ENCODE measurements at places on chromosomes 5 and 9. TPM values are rescaled to one million over a fixed set of nuclear protein-coding genes. Genes with fewer than 3 reads are reported as not detected.

DNA sequence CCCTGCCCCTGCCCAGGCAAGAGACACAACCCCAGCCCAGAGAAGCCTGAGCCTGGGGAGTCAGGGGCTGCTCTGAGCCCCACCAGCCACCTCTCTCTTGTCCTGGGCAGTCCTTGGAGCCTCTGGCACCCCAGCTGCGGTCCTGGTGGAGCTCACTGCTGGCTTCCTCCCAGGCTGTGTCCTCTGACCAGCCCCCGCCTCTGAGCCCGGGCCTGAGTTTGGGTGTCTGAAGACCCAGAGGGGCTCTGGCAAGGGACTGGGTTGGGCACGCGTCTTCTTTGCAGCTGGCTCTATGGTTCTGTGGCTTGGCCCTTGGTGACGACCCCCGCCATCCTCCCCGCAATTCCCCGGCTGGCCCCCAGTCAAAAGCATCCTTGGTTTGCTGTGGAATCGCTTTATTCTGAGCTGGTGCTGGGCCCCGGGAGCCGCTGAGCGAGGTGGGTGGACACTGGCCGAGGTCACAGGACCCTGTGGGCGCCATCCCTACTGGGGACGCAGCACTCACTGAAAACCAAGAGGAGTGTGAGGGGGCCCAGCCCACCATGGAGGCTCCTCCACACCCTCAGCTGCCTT lies 985 bp upstream of the LCN10 start:
- no peak for DNase-seq

DNA sequence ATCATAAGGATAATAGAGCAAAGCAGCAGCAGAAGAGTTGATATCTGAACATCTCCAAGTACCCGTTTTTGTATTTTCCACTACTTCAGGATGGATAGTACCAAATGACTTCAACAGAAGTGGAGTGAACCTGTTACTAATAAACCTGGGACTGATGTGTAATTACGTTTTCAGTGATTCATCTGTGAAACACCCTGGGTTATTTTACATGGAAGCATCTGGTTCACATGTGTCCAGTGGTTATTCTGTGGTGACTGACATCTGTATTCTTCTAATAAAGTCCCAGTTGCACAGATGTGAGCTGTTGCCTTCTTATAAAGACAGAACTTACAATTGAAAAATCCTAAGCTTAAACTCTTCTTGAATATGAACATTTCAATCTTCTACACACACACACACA lies 139.7 kb upstream of the VCAN start:
- no peak for DNase-seq

DNA sequence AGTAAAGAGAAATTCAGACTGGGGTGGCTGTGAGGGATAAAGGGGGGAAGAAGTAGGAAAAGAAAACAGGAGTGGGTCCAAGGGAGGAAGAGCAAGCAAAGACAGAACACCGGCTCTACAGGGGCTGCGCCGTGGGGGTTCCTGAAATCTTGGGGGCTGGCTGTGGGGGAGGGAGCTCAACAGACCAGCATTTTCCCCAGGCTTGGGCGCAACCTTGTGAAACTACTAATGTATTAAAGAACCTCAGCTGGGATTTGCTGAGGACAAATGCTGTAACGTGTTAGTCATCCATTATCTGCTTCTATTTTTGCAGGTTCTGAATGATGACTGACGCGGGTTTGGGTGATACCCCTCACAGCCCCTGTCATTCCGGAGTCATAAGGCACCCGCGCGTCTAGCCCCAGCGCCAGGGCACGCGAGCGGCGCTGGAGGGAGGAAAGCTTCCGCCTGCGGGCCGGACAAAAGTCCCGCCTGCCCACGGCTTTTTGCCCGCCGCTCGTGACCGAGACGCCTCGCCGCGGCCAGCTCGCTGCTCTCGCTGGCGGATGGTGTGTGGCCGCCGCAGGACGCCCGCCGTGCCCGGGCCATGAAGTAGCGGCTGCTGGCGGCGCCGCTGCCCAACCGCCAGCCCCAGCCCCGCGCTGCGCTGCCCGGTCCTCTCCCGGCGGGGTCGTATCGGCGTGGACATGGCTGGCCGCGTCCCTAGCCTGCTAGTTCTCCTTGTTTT lies 110.6 kb downstream of the PAM start:
- peak; percentile 49 for DNase-seq

PCDHA1 gene
- not detected for total RNA-seq

Data from tibial nerve (tissue), 4 donors.